C1 segment of cervical spinal cord (tissue), 14 donors: ENCODE measurements at places on chromosomes 5 and 9.

- DNase-seq: no peak
Measured at GRCh38 chr9:7996558-7996957, 197.0 kb upstream of the DMAC1 start.

- no peak for DNase-seq
Measured at GRCh38 chr9:117232281-117232680, 182.6 kb downstream of the ASTN2 start.

- DNase-seq: no peak
Measured at GRCh38 chr5:169411786-169412430, 111.0 kb upstream of the SLIT3 start.

DNA sequence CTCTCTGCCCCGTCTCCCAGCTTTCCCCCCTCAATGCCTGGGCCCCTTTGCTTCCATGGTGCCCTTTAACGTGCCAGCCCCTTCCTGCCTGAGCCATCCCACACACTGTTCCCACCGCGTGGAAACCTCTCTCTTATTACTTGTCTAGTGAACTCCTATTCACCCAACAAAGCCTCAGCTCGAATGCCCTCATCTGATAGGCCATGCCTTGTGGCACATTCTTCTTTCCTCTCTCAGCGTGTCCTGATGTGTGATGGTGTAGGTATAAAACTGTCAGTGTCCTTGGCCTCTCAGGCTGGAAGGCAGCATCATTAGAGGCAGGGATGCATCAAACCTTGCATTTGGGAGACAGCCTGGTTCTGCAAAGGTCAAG lies 152.3 kb downstream of the OLFM1 start:
- DNase-seq: no peak

- no peak for DNase-seq
Measured at GRCh38 chr5:80406980-80407734, 707 bp upstream of the ZFYVE16 start.

- DNase-seq: no peak
Measured at GRCh38 chr9:8365029-8365428, 565.5 kb upstream of the DMAC1 start.

- DNase-seq: no peak
Measured at GRCh38 chr5:179819296-179820126, 1.2 kb upstream of the SQSTM1 start.

DNA sequence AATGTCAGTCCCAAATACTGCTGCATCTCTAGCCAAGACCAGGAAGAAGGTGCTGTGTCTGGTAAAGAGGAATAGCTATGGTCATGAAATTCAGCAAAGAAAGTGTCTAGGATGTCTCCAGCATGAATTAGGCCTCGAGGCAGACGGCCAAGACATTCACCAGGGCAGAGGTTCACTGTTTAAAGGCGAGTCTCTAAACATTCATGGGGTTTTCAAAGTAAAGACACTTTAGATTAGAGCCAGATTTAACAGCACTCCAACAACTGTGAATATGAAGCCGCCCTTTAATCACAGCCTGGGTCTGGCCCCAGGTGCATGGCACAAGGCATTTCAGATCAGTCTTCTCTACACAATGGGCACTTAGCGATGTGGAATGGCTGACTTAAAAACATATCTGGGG lies 95.0 kb downstream of the ANKH start:
- no peak for DNase-seq

- no peak for DNase-seq
Measured at GRCh38 chr9:132798817-132799790, 79.0 kb downstream of the AK8 start.

DNA sequence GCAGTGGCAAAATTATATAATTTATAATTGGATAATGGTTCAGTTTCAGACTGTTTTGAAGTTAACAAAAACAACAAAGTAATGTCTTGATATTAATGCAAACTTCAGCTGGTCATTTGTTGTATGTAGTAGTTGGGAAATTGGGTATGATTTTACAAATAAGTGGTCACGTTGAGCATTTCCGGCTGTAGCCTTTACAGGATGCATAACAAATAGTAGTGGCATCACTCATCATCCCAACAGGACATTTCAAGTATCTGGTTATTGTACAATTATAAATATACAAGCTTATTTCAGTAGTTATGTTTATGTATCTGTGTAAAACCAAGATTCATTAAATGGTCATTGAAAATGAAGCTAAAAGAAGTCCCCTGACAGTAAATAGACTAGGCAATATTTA lies 72.9 kb downstream of the SMIM15 start:
- DNase-seq: no peak

DNA sequence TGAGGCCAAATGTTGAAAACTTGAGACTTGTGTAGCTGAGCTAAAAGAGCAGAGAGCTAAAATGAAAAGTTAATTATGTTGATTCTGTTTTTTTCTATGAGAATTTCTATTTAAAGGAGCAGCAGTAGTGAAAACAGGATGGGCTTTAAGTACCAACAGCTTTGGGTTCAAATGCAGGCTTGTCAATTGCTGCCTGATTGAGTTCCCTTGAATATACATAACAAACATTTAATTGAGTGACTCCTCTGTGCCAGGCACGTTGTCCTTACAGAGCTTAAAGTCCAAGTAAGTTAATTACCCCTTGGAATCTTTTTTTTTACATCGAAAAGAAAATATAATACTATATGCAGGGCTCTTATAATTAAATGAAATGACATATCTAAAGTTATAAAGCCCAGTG lies 38.5 kb downstream of the PPP2R2B start:
- DNase-seq: no peak

DNA sequence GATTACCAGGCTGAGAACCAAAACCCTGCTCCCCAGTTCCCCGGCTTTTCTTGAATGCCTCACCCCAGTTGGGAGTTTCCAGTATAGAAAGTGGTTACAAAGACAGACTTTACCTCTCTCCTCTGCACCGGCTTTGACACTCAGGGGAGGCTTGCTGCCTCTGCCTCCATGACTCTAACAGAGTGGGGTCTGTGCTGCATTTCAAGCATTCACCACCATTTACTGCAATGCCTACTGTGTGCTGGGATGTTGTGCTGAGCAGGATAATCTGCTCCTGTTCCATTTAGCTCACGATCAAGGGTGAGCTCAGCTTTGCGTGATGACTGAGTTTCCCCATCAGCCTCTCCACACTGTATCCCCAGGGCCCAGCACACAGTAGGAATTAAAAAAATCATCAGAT lies 39.9 kb upstream of the AKNA start:
- DNase-seq: no peak

DNA sequence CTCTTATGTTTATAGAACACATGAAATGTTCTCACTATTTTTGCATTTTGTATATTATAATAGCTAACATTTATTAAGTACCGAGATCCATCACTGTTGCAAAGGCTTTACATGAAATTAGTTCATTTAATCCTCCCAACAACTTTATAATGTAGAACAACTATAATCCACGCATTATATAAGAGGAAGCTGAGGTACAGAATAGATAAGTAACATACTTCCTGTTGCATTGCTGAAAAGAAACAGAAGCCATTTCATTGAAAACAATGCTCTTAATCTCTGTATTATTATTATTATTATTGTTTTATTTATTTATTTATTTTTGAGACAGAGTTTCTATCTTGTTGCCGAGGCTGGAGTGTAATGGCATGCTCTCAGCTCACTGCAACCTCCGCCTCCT lies 7.9 kb upstream of the INSYN2B start:
- no peak for DNase-seq

- DNase-seq: no peak
Measured at GRCh38 chr5:173833196-173833985, 54.8 kb upstream of the CPEB4 start.

DNA sequence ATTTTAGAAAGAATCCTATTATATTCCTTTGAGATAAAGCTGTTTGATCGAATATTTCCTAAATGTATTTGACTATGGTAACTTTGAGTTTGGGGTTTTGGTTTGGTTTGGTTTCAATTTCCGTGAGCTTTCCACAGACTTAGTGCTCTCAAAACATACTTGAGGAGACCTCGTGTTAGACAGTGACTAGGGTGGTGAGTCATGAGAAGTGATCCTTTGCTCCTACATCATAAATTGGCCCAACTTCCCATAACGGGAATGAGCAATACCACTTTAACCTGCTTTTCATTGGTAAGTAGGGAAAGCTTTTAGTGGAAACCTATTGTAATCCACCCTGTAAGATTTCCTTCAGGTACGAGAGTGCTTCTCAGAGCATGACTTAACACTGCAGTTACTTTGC lies 3.8 kb upstream of the RASEF start:
- DNase-seq: no peak

DNA sequence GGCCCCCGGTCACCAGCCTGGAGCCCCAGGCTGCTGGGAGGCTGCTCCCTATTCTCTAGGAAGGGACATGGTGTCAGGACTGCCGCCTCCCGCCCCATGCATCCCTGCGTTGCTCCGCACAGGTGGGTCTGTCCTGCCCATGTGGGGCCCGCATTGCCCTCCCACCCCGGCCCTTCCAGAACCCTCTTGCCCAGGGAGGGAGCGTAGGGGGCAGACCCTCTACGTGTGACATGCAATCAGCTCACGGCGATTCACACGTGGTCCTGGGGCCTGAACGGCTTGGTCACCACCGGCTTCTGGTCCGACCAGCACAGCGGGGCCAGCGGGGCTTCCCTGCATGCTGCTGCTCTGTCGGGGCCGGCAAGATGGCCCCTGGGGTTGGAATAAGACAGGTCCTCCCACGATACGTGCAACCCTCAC lies 9.4 kb downstream of the SLC6A19 start:
- DNase-seq: no peak

GRCh38 chr5:176781054-176781375 lies 29.3 kb upstream of the UNC5A start:
- DNase-seq: no peak

- no peak for DNase-seq
Measured at GRCh38 chr9:125527471-125528002, 179.5 kb downstream of the MAPKAP1 start.

- DNase-seq: no peak
Measured at GRCh38 chr9:112894041-112894440, 3.4 kb upstream of the SLC46A2 start.

GRCh38 chr9:120336021-120336752 lies 243.8 kb downstream of the CDK5RAP2 start:
- DNase-seq: no peak

- no peak for DNase-seq
Measured at GRCh38 chr5:136816327-136816726, 451.0 kb upstream of the TRPC7 start.

- no peak for DNase-seq
Measured at GRCh38 chr5:34626036-34626435, 30.1 kb upstream of the RAI14 start.

DNA sequence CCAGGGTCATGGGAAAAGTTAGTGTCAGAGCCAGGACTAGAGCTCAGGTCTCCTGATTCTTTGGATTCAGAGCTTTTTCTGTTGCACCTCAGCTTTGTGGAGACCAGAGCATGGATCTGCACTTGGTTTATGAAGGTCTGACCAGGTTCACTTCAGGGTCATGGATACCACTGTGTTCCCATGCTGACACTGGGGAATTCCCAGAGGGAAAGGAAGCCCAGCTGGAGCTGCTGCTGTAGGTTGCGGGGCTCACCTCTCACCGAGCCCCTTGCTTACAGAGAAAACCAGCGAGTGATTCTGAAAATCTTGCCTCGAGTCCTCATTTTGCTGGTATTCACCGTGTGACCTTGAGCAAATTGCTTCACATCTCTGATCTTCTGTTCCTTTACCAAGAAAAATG lies 83.0 kb downstream of the RGS3 start:
- DNase-seq: no peak

DNA sequence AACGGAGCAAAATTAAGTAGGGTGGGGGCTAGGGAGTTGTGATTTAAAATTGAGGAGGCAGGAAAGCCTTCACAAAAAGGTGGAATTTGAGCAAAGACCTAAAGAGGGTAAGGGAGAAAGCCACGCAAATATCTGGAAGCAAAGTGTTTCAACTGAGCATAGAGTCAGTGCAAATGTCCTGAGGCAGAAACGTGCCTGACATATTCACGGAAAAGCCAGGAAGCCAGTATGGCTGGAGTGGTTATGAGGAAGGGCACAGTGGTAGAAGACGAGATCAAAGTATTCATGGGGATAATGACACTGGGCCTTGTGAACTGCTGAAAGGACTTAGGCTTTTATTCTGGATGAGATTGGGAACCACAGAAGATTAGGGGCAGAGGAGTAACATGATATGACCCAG lies 268.4 kb downstream of the MAN2A1 start:
- DNase-seq: no peak

DNA sequence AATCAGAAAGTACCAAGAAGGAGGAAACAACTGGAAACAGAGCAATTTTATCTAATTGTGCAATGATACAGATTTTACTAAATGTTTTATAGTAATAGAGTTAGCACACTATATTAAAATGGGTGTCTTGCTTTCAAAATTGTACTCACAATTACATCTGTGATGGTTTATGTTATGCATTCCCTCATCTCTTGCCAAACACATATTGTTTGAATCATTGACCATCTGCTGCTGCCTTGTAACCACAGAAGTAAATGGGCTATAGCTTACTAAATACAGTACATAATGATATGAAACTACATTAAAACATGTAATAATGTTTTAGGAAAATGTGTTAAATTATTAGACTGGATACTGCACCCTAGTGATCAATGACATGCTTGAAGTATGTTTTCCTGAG lies 158.1 kb downstream of the SLC25A46 start:
- no peak for DNase-seq

GRCh38 chr5:56480078-56480704 lies 247.1 kb upstream of the ANKRD55 start:
- DNase-seq: no peak

- DNase-seq: peak; percentile 64
Measured at GRCh38 chr9:37415011-37415719, 7.3 kb upstream of the GRHPR start.
